Activated CD8-positive, alpha-beta T cell treated with anti-CD3 and anti-CD28 coated beads, Interleukin-2, amount 10 ng/mL, durations not matched to agents 7 days and 5 days (primary cell): ENCODE measurements at places on chromosomes 6 and 20.

- DNase-seq, result no peak
- H3K27ac ChIP-seq, result no peak overlapping the region
- H3K36me3 ChIP-seq, result no peaks in the 10 kb centered on the region
- H3K4me1 ChIP-seq, result no peaks in the 10 kb centered on the region
Observed at GRCh38 chr20:23255106-23255505, 95.5 kb upstream of the NXT1 start.

DNA sequence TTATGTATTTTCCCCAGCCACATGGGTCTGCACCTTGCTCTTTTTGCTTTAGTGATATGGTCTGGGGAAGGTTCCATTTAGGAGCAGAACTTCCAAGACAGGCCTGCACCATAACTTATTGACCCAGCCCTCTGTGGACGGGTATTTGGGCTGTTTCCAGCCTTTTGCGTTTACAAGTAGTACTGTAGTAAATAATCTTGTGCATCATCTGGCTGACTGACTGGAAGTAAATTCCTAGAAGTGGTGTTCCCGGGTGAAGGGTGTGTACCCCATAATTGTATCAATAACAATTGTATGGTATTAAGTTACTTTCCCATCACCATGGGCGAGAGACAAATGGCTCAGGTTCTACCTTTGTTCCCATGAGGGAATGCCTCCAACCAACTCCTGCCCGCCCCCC is 31.6 kb downstream of the SPDEF start:
- H3K27me3 ChIP-seq, result no peaks in the 10 kb centered on the region
- H3K27ac ChIP-seq, result no peak overlapping the region
- H3K4me1 ChIP-seq, result peaks cover 7% of the 10 kb centered on the region

GRCh38 chr6:37514321-37514771 is 14.7 kb upstream of the CCDC167 start:
- H3K4me1 ChIP-seq, result peaks cover 63% of the 10 kb centered on the region
- peak; percentile 32 for DNase-seq
- H3K36me3 ChIP-seq, result peaks cover 2% of the 10 kb centered on the region
- peak overlapping the region; percentile 98 for H3K27ac ChIP-seq
- no peaks in the 10 kb centered on the region for H3K27me3 ChIP-seq
- H3K4me3 ChIP-seq, result no peak overlapping the region

DNA sequence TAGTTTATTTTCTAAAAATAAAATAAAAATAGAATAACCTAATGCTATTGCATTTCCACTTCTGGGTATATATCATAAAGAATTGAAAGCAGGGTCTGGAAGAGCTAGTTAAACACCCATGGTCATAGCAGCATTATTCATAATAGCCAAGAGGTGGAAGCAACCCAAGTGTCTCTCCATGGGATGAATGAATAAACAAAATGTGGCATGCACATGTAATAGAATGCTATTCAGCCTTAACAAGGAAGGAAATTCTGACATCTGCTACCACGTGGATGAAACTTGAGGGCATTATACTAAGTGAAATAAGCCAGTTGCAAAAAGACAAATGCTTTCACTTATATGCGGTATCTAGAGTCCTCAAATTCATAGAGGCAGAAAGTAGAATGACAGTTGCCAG is 130.8 kb downstream of the TIAM2 start:
- DNase-seq, result no peak
- H3K4me3 ChIP-seq, result no peak overlapping the region
- H3K27me3 ChIP-seq, result no peaks in the 10 kb centered on the region
- no peaks in the 10 kb centered on the region for H3K36me3 ChIP-seq

GRCh38 chr6:106133040-106133439 is 46.9 kb downstream of the PRDM1 start:
- H3K4me1 ChIP-seq, result peaks cover 23% of the 10 kb centered on the region
- no peak overlapping the region for H3K4me3 ChIP-seq
- no peaks in the 10 kb centered on the region for H3K36me3 ChIP-seq
- H3K27me3 ChIP-seq, result no peaks in the 10 kb centered on the region
- DNase-seq, result no peak

GRCh38 chr6:131997429-131998153 is 46.4 kb upstream of the CCN2 start:
- no peak for DNase-seq
- no peaks in the 10 kb centered on the region for H3K27me3 ChIP-seq
- H3K4me1 ChIP-seq, result peaks cover 2% of the 10 kb centered on the region
- no peak overlapping the region for H3K27ac ChIP-seq
- no peak overlapping the region for H3K4me3 ChIP-seq
- H3K36me3 ChIP-seq, result no peaks in the 10 kb centered on the region
